IMR-90 (cell line): ENCODE measurements at places on chromosomes 16 and 17. TPM values are rescaled to one million over a fixed set of nuclear protein-coding genes. Genes with fewer than 3 reads are reported as not detected.

Gene C17orf50
- total RNA-seq = not detected in 2 replicates

DNA sequence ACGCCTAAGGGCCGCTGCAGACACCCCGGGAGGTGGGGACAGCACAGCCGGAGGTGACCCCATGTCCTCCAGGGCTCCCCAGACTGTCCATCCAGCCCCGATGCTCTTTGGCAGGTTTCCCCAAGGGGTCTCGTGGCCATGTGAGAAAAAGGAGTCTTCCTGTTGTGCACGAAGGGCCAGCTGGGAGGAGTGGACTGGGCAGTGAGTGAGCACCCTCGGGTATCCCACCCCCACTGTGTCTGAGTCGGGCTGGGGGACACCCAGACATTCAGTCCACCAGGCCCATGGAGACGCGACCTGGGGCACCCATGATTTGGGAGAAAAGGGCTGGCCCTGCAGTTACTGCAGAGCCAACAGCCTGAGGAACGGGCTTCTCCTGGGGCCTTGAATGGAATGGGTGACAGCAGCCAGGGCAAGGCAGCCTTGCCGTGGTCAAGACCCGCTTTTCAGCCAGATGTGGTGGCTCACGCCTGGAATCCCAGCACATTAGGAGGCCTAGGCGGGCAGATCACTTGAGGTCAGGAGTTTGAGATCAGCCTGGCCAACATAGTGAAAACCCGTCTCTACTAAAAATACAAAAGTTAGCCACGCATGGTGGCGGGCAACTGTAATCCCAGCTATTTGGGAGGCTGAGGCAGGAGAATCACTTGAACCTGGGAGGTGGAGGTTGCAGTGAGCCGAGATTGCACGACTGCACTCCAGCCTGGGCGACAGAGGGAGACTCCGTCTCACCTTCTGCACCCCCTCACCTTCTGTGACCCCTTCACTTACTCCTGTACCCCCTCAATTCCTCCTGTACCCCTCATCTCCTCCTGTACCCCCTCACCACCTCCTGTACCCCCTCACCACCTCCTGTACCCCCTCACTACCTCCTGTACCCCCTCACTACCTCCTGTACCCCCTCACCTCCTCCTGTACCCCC is 24.1 kb upstream of the CAPN15 start:
- H3K36me3 ChIP-seq = peaks cover 13% of the 10 kb centered on the region; the same call in 1 of the 2 replicates
- H3K4me3 ChIP-seq = no peak overlapping the region
- DNase-seq = no peak
- no peak overlapping the region for H3K27ac ChIP-seq
- no peaks in the 10 kb centered on the region for H3K27me3 ChIP-seq

GRCh38 chr16:12078405-12079280 is 102.1 kb downstream of the SNX29 start:
- no peak overlapping the region for H3K4me3 ChIP-seq
- no peak overlapping the region for H3K27ac ChIP-seq
- H3K27me3 ChIP-seq = no peaks in the 10 kb centered on the region
- DNase-seq = no peak
- peaks cover 19% of the 10 kb centered on the region for H3K36me3 ChIP-seq
- no peaks in the 10 kb centered on the region for H3K4me1 ChIP-seq

- no peaks in the 10 kb centered on the region for H3K27me3 ChIP-seq
- H3K4me3 ChIP-seq = no peak overlapping the region
- H3K36me3 ChIP-seq = no peaks in the 10 kb centered on the region
- DNase-seq = peak; percentile 15
- no peak overlapping the region for H3K27ac ChIP-seq
- no peaks in the 10 kb centered on the region for H3K4me1 ChIP-seq
These were observed 52.1 kb upstream of the BPTF start for GRCh38 chr17:67773246-67773645.

GRCh38 chr17:51238255-51238887 is 21.5 kb downstream of the MBTD1 start:
- no peaks in the 10 kb centered on the region for H3K4me1 ChIP-seq
- H3K27ac ChIP-seq = no peak overlapping the region
- DNase-seq = no peak
- no peak overlapping the region for H3K4me3 ChIP-seq

DNA sequence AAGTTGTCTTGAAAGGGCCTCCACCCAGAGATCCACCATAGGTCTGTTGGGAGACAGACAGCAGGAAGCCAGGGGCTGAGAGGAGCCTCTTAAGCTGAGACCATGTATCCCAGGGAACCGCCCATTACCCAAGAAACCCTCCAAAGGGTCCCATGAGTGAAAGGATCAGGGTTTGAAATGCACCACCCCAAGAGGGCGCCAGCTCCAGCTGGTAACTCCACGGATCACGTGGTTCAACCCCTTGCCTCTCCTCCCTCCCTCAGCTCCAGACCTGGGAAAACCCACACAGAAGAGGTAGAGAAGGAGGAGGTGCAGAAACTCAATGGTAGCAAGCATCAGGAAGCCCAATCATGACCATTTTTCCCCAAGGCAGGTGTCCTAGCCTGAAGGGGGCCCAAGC is 148.7 kb downstream of the AIPL1 start:
- no peaks in the 10 kb centered on the region for H3K36me3 ChIP-seq
- H3K27ac ChIP-seq = no peak overlapping the region
- no peak for DNase-seq
- H3K4me1 ChIP-seq = no peaks in the 10 kb centered on the region
- no peaks in the 10 kb centered on the region for H3K27me3 ChIP-seq
- H3K4me3 ChIP-seq = no peak overlapping the region

DNA sequence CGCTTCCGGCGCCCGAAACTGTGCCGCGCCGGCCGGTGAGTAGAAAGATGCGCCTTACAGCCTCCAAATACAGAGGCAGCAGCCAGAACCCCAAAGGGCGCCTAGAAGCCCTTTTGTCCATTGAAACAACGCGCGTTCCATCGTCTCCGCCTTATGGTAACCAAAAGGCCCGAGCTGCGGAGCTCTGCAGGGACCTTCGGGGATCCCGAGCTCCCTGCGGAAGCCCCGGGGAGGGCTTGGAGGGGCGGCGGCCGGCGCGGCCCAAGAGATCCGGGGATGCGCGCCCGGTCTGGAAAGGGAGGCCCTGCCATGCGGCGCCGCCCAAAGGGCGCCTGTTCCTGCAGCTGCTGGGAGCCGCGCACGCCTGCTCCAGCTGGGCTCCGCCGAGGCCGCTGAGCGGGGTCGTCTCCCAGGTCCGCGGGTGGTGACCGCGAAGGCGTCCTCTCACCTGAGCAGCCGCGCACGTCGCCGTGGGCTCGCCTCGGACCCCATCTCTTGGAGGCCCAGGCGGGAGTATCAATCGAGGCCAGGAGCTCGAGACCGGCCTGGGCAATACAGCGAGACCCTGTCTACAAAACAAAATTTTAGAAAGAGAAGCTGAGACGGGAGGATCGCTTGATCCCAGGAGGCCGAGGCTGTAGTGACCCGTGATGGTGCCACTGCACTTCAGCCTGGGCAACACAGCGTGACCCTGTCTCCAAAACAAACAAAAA is 742 bp upstream of the FBXO31 start:
- H3K4me3 ChIP-seq = peak overlapping the region; percentile 52
- peaks cover 16% of the 10 kb centered on the region for H3K4me1 ChIP-seq
- DNase-seq = no peak
- H3K27me3 ChIP-seq = no peaks in the 10 kb centered on the region
- no peaks in the 10 kb centered on the region for H3K36me3 ChIP-seq
- peak overlapping the region; percentile 41 for H3K27ac ChIP-seq

- DNase-seq = no peak
- peaks cover 2% of the 10 kb centered on the region; the same call in 1 of the 2 replicates for H3K27me3 ChIP-seq
These were observed 104.3 kb upstream of the PSMD7 start for GRCh38 chr16:74192281-74192797.
